ENCODE measurements at places on chromosomes 5 and 9. TPM values are rescaled to one million over a fixed set of nuclear protein-coding genes. Genes with fewer than 3 reads are reported as not detected.

The BARX1 gene
- not detected for total RNA-seq

The CTSV gene
- 0.32 TPM for total RNA-seq

The PAM gene
- 171 TPM for total RNA-seq

The ORM2 gene
- total RNA-seq, result 3.1 TPM

The CCL27 gene
- total RNA-seq, result not detected

The SHOC1 gene
- 0.15 TPM for total RNA-seq

The NRG2 gene
- total RNA-seq, result 1.6 TPM

The CER1 gene
- total RNA-seq, result not detected

The PCDHGA1 gene
- 0.53 TPM for total RNA-seq

The SLC6A7 gene
- total RNA-seq, result not detected

The DNM1 gene
- total RNA-seq, result 8.8 TPM

The GRM6 gene
- total RNA-seq, result not detected

DNA sequence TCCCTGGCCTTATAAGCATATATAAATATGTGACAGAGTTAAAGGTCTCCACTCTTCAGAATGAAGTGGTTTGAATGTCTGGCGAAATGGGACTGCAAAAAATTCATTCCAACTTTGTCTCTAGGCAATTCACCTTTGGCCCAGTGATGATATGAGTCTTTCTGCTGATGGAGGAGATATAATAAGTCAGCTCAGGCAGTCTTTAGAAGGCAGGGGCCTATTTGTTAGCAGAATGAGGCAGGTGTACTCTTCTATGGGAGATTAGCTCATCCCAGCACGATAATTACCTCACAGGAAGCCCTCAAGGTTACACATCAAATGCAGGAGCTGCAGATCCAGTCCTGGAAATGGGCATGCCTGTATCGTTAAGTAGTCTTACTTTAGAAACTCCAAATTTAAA, 300.5 kb downstream of the NR2F1-AS1 start:
- no peak for DNase-seq

DNA sequence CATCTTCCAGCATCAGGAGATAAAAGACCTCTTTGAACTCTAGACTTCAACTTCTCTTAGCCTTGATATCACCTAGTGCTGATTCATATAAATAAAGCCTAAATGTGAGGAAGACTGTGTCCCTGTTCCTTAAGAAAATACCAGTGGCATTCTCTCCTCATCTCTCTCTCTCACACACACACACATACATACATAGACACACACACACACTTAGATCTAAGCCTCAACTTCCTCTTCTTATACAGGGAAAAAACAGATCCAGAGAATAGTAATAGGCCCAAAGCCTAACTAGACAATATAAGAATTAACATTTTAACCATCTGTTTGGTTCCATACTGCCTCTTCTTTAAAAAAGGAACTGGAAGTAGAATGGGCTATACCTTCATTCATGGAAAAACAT, 195.3 kb upstream of the NR4A3 start:
- no peak for DNase-seq

GRCh38 chr9:93682155-93682968, 106.0 kb downstream of the PHF2 start:
- DNase-seq, result peak; percentile 67

GRCh38 chr9:91298311-91298710, 63.4 kb downstream of the AUH start:
- no peak for DNase-seq

DNA sequence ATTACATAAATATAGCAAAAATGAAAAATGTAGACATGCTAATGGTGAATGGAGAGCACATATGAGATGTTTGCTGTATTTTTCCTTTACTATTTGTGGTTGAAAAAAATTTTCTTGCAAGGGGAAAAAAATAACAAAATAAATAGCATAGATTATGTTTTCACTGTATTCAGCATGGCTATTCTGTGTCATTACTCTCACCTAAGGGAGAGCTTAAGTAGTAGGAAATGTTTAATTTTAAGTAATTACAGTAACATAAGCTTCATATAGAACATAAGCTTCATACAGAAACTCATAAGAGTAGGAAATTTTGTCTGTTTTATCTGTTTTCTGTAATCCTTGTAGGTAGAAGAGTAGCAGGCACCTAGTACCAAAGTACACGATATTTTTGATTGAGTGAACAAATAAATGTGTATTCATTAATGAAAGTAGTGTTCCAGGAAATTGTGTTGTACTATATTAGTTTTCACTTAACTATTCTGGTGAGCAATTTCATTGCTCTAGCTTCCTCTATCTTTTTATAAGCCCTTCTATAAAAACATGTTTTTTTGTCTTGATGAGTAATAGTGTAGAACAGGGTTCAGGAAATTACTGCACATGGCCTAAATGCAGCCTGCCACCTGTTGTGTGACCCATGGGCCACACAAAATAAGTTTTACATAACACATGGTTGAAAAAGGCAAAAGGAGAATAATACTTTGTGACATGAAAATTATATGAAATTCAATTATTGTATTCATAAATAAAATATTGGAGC, 1025.0 kb upstream of the CDH10 start:
- DNase-seq, result no peak

DNA sequence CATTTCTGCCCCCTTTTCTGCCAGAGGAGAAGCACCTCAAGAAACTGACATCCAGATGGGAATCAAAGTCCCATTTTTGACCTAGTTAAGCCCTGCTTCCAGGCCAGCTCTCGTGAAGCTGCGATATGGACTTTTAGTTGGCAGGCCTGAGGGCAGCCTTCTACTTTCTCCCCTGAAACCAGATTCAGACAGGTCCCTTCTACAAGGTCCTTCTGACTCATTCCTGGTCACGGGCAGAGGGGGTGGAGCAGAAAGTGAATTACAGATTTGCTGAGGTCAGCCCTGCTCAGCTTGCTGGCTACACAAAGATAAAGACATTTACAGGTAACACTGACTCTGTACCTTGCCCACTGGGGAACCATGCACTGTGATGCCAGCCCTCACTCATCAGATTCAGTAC, 52.8 kb upstream of the TUT7 start:
- DNase-seq, result no peak

- DNase-seq, result no peak
Measured at GRCh38 chr9:94441796-94442195, 113.1 kb upstream of the PCAT7 start.

DNA sequence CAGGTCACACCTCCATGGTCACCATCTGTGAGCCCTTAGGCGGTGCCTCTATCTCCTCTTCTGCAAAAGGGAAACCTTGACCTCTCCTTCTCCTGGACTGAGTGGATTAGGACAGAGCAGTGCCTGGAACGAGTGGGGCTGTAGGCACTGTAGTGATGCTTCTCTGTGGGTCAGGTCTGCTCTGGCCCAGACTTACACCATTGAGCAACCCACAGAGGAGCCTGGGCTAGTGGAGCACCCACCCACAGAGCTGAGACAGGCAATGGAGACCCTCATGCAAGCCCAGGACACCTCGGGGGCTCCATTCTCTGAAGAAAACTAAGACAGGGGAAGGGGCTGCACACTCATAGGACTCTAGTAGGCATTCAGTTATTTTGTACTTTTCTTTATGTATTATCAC, 400.6 kb downstream of the GADD45G start:
- DNase-seq, result no peak

DNA sequence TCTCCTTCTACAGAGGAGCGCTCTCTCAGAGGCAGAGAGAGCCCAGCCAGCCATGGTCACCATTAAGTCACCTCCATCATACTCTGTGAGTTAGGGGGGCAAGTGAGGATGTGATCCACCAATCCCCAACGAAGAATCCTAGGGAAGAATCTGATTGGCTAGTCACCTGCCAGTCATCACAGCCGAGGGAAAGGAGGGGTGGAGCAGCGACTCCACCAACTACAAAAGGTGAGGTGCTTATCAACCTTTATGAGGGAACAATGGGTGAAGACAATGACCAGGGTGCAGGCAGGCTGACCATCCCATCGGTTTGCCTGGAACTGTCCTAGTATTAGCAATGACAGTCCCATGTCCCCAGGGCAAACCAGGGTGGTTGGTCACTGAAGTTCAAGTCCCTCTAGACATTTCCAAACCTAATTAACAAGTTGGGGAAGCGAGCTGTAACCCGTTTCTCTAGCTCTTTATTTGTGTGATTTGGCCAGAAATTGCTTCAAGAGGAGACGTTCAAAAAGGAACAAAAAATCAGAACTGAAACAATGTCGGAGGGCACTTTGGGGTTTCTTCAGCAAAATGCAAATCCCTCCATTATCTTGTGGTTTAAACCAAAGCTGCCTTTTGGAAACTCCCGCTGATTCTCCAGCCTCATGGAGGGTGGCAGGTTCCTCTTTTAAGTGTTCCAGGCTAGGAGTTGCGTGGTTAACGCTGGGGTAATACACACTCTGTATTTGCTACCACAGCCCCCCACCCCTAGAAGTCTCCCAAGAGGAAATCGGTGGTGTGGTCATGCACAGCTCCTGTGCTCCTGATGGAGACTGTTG, 18.8 kb upstream of the FCN1 start:
- DNase-seq, result peak; percentile 45

GRCh38 chr9:90365666-90366065, 277.0 kb downstream of the DIRAS2 start:
- no peak for DNase-seq

GRCh38 chr9:71783120-71783523, 14.8 kb upstream of the CEMIP2 start:
- peak; percentile 52 for DNase-seq

GRCh38 chr5:138141734-138142133, 2.5 kb upstream of the NME5 start:
- no peak for DNase-seq

DNA sequence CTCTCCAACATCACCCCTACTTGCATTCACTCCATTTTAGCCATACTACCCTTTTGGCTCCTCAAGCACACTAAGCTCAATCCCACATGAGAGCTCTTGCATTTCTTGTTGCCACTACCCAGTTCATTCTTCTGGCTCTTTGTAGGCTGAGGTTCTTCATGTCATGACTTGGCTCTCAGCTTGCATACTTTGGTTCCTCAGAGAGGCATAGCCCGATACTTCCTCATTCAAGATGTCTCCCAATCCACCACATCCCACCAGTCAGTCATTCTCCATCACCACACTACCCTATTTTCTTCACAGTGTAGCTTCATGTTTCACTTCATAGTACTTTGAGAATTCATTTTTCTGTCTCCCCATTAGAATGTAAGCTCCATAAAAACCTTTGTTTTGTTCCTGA, 116.7 kb downstream of the NR6A1 start:
- no peak for DNase-seq

- no peak for DNase-seq
Measured at GRCh38 chr5:122366501-122366900, 54.5 kb downstream of the SNCAIP start.

GRCh38 chr9:34145165-34145564, 18.7 kb upstream of the DCAF12 start:
- no peak for DNase-seq

DNA sequence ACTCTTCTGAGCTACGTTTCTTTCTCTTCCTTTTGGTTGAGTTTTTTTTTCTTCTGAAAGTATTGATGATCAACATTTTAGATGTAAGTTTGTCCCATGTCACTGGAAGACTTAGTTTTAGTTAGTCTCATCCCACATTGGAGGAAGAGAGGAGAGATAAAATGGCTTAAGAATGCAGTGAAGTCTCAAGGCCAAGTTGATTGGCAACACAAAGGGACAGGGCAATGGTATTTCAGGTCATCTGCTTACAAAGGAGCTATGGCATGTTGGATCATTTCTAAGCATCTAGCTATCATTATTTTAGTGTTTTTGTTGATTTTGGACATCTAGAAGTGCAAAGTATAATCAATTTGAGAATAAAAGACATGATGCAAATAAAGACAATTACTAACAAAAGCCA, 58.6 kb downstream of the CDKN2A start:
- DNase-seq, result no peak

GRCh38 chr5:150322202-150322601, 19.5 kb upstream of the ARSI start:
- no peak for DNase-seq

DNA sequence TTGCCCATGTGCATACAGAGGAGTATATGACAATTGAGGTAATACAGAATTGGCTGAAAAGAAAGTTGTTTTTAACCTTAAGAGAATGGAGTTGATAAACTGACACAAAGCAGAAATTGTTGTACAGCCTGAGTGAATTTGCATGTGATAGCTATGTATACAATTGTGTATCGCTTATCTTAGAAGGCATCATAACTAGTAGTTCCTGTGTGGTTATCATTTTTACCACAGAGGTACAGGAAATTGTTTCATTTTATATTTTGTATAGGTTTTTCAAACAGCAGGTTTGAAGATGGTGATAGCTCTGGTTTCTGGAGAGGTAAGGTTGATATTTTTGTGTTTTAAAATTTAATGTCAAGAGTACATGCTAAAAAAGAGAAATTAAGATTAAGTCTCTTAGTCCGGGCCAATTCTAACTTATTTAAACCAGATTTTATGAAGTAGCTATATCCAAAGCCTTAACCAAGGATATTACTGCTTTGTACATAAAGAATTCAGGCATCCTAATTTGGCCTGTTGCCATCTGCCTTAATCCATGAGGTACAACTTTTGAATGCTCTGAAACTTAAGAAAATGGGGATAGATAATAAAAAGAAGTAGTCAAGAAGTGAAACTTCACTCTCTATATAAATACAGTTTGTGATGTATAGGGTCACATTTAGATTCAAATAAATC, 26.0 kb downstream of the DDX4 start:
- no peak for DNase-seq

Data from lower lobe of right lung (tissue), 2 donors.